ENCODE measurements at places on chromosomes 2 and 18.

GRCh38 chr2:105399207-105399861 is 483 bp upstream of the FHL2 start:
- no peaks in the 10 kb centered on the region for H3K36me3 ChIP-seq
- no peak overlapping the region for H3K27ac ChIP-seq
- no peaks in the 10 kb centered on the region for H3K27me3 ChIP-seq
- peak overlapping the region; percentile 70 for H3K4me3 ChIP-seq
- peaks cover 5% of the 10 kb centered on the region for H3K4me1 ChIP-seq

DNA sequence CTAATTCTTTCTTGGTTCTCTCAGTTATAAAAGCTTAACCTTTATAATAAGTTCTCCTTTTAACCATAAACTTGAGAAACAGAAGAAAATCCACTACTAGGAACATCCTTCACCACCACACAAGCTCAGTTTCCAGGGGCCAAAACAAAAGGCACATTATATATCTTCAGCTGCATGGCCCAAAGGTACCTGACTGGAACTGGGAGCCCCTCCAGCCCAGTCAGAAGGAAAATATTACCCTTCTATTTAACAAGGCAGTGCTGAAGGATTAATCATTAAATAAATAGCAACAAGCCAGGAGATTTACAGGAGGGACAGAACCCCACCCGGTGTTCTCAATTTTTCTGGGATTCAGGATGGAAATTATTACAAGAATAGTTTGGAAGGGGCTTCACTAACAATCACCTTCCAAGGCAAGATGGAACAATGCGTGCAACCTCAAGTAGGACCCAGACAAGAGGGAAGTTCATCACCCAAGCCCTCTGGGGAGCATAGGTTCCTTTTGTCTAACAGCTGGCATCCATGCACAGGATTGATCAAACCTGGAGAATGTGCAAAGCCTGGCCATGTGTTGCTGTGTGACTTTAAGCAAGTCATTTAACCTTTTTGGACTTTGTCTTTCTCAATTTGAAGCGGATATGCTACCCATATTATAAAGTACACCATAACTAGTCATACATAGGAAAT is 159.6 kb upstream of the SETBP1 start:
- no peak for DNase-seq
- H3K27me3 ChIP-seq = no peaks in the 10 kb centered on the region
- H3K4me1 ChIP-seq = no peaks in the 10 kb centered on the region
- H3K36me3 ChIP-seq = no peaks in the 10 kb centered on the region
- no peak overlapping the region for H3K27ac ChIP-seq

GRCh38 chr2:96950381-96951124 is 35.8 kb downstream of the FAM178B start:
- no peak overlapping the region for H3K27ac ChIP-seq
- DNase-seq = no peak
- H3K4me1 ChIP-seq = peaks cover 13% of the 10 kb centered on the region

DNA sequence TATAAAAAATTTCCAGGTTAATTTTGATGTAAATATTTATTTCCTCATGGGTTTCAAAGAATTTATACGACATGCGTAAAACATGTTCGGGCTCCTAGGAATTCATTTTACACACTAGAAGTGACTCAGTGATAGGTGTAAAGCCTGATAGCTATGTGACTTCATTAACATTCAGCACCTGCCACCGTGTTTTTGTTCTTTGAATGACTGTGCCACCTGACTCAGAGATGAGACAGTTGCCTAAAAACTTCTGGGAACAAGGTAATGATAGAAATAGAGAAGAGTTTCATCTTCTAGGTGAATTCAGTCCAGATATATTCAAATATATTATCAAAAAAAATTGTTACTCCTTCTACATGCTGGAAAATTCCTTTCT is 10.0 kb downstream of the IL1R2 start:
- no peak overlapping the region for H3K4me3 ChIP-seq
- no peak overlapping the region for H3K27ac ChIP-seq
- no peak for DNase-seq
- no peaks in the 10 kb centered on the region for H3K4me1 ChIP-seq

DNA sequence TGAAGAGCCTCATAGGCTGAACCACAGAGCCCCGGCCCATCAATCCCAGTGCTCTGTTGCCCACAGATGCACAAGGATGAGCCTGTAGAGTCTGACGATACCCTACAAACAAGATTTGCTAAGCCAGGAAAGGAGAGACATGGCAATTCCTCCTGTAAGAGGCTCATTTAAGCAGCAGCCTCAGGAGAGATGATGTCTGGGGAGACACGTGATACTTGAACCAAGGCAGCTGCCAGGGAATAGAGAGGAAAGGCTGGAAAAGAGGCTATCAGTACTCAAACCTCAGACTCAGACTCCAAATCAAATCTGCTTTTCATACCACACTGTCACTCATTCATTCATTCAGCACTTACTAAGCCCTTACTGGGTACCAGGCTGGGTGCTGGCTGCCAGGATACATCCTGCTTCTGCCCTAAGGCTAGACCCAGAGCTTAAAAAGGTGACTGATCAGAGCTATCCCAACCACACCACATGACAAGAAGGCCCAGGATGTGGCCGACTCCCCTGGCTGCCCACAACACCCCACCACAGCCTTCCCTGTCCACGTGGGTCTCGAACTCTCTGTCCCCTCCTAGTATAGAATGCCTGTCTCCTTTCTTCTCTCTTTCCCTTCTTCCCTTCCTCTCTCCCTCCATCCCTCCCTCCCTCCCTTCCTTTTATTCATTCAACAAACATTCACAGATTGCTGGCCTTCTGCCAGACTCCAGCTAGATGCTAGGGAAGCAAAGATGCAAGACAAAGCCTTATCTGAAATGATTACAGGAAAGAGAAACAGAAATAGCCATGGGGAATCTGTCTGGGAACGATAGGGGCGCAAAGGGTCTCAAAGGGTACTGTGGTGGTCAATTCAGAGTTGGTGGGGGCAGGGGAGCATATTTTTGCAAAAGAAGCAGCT is 23.4 kb upstream of the KCNK3 start:
- no peak overlapping the region for H3K4me3 ChIP-seq
- DNase-seq = no peak
- H3K27ac ChIP-seq = no peak overlapping the region
- H3K4me1 ChIP-seq = no peaks in the 10 kb centered on the region

DNA sequence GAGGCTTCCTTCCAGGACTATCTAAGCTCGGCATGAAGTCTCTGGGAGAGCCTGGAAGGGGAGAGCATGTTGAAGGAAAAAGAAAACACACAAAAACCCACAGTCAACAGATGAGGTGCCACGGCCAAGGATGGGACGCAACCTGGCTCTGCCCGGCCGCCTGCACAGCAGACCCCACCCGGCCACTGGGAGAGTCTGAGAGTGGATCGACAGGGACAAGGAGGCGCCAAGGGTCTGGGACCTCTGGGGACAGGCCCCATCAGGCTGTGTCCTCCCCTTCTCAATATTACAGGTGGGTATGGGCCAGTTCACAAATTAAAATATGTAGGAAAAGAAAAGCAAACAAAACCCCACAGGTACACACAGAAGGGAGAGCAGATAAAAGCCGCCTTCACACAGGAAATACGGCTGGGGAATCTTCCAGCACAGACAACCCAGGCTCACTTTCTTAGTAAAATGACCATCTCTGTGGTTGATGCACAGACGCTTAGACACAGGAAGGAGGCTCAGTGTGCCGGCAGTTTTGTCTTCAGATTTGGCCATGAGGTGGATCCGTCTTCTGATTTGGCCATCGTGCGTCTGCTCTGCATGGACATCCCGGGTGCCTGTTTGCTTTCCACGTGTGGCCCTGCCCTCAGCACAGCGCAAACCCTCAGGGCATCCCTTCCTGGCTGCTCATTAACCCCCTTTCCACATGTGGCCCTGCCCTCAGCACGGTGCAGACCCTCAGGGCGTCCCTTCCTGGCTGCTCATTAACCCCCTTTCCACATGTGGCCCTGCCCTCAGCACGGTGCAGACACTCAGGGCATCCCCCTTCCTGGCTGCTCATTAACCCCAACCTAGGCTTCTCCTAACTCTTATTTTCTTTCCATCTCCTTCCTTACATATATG is 138.4 kb downstream of the EIPR1 start:
- no peak overlapping the region for H3K4me3 ChIP-seq
- H3K4me1 ChIP-seq = peaks cover 59% of the 10 kb centered on the region
- H3K27me3 ChIP-seq = no peaks in the 10 kb centered on the region
- DNase-seq = peak; percentile 26
- H3K27ac ChIP-seq = no peak overlapping the region

DNA sequence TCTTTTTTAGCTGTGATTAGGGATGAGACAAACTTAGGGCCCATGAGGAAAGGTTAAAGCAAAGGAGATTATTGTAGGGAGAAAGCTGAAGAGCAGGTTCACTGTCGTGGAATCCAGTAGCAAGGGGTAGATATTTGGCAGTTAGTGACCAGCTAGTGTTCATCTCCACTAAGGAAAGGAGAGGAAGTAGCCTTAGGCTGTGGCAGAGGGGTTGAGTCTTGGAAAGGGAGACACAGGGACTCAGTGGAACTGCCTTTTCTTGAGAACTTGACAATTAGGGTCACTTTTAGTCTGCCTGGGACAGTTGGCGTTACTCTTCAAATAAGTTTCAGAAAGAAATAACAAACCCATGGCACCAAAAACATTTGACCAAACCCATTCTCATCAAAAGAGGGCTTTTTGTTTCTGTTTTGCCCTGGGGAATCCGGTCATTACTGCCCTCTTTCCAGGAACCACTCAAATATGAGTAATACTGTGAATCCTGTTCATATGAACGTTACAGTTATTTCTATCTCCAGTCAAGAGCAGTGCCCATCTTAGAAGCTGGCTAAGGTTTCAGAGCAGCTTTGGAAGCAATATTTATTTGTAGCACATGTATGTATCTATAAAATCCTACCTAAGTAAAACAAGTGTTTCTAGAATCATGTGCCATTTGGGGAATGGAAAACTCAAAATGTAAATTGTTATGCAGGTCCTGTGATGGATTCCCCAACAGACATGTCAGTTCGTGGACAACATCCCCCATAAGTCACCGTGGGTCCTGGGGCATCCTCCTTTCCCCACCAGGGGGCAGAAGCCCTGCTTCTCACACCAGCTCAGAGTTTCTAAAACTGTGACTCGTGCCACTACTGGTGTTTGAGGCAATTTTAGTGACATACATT is 77.3 kb upstream of the PHLPP1 start:
- no peak overlapping the region for H3K4me3 ChIP-seq
- no peak overlapping the region for H3K27ac ChIP-seq
- no peaks in the 10 kb centered on the region for H3K4me1 ChIP-seq
- H3K27me3 ChIP-seq = no peaks in the 10 kb centered on the region
- DNase-seq = peak; percentile 46
- H3K36me3 ChIP-seq = no peaks in the 10 kb centered on the region

GRCh38 chr18:46555213-46555612 is 101.8 kb downstream of the LOXHD1 start:
- H3K36me3 ChIP-seq = no peaks in the 10 kb centered on the region
- H3K27ac ChIP-seq = no peak overlapping the region
- no peak overlapping the region for H3K4me3 ChIP-seq
- no peaks in the 10 kb centered on the region for H3K27me3 ChIP-seq
- no peaks in the 10 kb centered on the region for H3K4me1 ChIP-seq

DNA sequence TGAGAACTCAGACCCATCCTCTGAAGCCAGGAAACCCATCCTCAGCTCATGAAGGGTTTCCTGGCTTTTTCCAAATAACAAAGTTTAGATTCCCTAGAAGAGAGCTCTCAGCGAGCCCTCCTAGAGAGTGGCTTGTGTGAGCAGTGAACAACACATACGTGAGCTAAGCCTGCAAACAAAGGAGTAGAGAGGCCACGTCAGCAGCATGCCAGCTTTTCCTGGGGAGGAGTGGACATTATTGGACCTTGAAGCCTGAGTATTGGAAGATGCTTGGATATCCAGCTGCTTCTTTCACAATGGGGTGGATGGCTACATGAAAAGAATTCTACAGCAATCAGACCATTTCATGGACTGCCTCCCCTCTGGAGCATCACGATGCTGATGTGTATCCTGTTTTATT is 21.1 kb downstream of the KIF5C start:
- no peak overlapping the region for H3K27ac ChIP-seq
- H3K27me3 ChIP-seq = no peaks in the 10 kb centered on the region
- DNase-seq = no peak
- no peaks in the 10 kb centered on the region for H3K4me1 ChIP-seq
- H3K4me3 ChIP-seq = no peak overlapping the region
- no peaks in the 10 kb centered on the region for H3K36me3 ChIP-seq

DNA sequence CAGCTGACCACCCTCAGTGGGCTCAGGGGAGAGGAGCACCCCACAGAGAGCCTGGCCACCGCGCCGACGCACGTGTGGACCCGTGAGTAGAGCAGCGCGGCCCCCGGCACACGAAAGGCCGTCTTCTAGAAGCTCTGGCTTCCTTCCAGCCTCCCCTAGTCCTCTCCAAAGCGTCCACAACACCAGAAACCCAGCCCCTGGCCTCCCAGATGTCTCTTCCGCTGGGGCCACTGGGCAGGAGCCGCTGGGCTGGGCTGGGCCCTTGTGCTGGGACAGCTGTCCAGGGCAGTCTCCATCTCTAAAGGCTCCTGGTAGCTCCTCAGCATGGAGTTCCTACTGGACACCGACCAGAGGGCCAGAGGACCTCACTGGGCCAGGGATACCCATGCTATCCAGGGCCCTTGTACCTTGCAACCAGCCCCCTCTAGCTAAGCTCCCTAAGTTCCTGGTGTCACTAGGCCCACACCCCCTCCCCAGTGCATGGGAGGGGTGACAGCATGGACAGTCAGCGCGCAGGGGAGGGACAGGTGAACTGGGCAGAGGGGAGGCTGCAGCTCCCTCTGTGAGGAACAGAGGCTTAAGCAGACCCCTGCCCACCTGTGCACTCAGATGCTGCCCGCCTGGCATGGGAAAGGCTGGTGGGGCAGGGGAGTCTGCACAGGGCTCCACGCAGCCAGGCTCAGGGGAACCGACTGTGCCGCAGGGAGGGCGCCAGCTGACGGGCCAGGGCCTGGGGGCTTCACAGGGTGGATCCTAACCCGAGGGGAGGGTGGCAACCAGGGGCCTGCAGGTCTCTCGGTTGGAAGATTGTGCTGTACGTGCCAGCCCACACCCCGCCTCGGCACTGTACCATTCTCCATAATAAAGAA is 32.9 kb downstream of the MTERF4 start:
- no peaks in the 10 kb centered on the region for H3K27me3 ChIP-seq
- H3K4me3 ChIP-seq = no peak overlapping the region
- no peak for DNase-seq
- peaks cover 11% of the 10 kb centered on the region for H3K36me3 ChIP-seq
- H3K27ac ChIP-seq = no peak overlapping the region

Measured in naive thymus-derived CD4-positive, alpha-beta T cell (primary cell).